ENCODE measurements at places on chromosomes 4 and X. TPM values are rescaled to one million over a fixed set of nuclear protein-coding genes. Genes with fewer than 3 reads are reported as not detected.

GRCh38 chr4:15381806-15382338 lies 46.0 kb upstream of the C1QTNF7 start:
- DNase-seq = no peak

- peak; percentile 57 for DNase-seq
Measured at GRCh38 chr4:40842725-40843423, 93.1 kb downstream of the NSUN7 start.

DNA sequence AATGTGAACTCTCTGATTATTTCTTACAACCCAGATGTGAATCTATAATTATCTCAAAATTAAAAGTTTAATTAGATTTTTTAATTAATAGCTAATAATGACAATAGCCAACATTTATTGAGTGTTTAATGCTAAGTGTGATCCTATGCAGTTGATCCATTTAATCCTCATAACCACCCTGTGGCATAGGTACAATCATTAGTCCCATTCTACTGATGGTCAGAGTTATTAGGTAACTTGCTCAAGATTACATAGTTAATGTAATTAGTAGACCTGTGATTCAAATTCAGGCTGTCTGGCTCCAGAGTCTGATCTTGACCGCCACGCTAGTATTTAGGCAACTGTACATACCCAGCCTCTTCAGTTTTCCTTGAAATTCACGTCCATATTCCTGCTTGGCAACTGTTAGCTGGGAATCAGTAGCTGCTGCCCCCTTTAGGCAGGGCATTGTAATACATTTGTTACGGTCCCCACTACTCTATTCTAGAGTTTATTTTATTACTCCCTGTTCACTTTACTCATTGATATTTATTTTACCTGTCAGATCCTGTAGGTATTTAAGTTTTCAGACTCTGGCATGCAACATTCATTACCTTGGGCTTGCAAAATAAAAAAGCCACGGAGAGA lies 20.6 kb upstream of the TEC start:
- peak; percentile 65 for DNase-seq

Gene BANK1
- 0.75 TPM for total RNA-seq

Gene PRKG2
- 1.8 TPM for total RNA-seq

Gene C4orf36
- 2.2 TPM for total RNA-seq

Gene KLF8
- total RNA-seq = 53.7 TPM

- DNase-seq = no peak
Measured at GRCh38 chr4:145984563-145984962, 45.9 kb upstream of the ZNF827 start.

DNA sequence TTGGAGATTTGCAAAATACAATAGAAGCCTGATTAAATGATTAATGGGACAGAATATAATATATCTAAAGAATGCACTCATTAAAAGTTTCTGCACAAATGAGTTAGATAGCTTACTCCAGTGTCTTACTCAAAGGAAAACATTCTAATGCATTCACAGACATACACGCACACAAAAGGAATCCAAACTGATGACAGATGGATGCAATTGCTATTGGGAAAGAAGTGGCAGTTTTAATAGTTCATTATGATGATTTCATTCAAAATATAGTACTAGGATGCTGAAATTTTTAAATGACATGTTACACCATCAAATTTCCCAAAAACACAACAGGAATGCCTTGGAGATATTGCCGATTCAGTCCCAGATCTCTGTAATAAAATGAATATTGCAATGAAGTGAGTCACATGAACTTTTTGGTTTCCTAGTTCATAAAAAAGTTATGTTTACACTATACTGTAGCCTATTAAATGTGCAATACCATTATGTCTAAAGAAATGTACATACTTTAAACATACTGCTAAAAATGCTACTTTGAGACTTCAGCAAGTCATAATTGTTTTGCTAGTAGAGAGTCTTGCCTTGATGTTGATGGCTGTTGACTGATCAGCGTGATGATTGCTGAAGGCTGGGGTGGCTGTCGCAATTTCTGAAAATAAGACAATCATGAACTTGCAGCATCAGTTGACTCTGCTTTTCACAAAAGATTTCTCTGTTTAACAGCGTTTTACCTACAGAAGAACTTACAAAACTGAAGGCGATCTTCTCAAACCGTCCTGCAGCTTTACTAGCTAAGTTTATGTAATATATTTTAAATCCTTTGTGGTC lies 45.6 kb downstream of the BBS12 start:
- no peak for DNase-seq

DNA sequence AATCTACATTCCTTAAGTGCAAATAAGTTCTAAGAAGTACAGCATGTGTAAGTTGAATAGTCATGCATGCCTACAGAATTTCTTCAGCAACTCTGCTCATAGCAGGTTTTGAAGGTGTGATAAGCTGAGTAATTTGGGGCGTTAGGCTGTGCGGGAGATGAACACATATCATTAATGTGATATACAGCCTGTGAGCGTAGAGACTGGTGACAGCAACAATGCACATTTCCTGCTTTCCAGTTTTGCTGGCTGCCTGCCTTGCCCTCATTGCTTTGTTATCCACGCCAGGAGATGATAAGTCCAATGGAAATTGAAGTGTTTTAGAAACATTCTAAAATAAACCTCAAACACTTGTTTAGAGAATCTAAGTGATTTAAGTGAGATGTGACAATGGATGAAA lies 1709.4 kb downstream of the ARAP2 start:
- DNase-seq = no peak

GRCh38 chrX:85037114-85037513 lies 33.4 kb downstream of the APOOL start:
- DNase-seq = no peak

Gene YY2
- 1.4 TPM for total RNA-seq

- DNase-seq = peak; percentile 51
Measured at GRCh38 chr4:99816545-99817308, at the start of gene DAPP1. TSS of gene DAPP1 (plus strand) at chr4:99816827. CDS start at chr4:99816914, 87 bp downstream.

DNA sequence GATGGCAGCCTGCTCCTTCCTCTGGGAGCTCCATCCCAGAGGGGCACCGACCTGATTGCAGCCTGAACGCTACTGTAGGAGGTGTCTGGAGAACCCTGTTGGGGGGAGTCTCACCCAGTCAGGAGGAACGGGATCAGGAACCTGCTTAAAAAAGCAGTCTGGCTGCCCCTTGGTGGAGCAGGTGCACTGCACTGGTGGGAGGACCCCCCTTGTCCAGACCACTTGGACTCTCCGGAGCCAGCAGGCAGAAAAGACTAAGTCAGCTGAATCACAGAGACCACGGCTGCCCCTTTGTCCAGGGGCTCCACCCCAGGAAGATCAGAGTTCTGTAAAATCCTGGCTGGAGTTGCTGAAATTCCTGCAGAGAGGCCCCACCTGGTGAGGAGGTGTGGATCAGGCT lies 67.3 kb upstream of the MAGEB18 start:
- no peak for DNase-seq

DNA sequence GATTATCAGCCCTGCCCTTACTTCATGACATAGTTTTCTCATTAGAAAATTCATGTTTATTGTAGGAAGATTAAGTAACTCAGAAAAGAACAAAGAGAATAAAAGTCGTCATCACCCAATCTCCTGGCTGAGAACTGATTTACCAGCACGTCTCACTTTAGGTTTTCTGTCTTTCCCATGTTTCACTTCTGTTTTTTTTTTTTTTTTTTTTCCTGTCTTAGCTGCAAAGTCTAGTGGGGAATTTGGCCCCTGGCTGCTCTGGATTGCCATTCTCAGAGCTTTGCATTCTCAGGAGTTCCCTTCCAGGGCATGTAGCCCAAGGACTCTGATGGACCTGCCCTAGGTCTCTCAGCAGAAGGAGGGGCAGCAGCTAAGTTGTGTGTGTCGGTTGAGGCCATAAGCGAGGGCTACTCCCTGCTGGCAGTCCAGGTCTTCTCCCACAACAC lies 57.8 kb downstream of the TMEM131L start:
- DNase-seq = peak; percentile 65

GRCh38 chrX:39759526-39760224 lies 338.1 kb downstream of the BCOR start:
- peak; percentile 77 for DNase-seq

Gene GPM6B
- total RNA-seq = 26.2 TPM

DNA sequence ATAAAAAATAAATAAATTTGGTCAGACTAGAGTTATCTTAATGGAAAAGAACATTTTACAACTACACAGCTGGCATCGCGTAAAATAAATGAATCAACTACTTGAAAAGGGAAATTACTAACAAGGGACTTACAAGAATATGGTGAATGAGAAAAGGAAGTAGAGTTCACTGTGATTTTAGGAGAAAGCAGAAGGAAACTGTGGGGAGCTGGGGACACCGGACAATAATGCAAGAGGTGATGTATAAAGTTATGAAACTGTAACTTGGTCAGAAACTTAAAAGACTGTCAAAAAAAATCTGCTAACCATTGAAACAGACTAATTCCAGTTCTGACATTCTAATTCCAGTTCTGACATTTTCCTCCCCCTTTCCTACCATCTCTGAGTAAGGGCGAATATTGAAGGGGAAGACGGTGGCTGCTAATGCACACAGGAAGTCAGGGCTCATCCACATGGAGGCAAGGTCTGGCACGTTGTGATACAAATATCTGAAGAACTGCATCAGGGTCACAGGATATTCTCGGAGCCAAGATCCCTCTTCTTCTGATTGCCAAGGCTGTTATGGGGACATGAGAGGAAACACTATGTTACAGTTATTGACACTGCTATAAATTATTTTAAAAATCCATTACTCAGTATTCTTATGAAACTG lies 170.5 kb downstream of the CDS1 start:
- DNase-seq = no peak

Gene IRF2
- 24.6 TPM for total RNA-seq

- no peak for DNase-seq
Measured at GRCh38 chr4:103497692-103498091, 222.1 kb downstream of the TACR3 start.

DNA sequence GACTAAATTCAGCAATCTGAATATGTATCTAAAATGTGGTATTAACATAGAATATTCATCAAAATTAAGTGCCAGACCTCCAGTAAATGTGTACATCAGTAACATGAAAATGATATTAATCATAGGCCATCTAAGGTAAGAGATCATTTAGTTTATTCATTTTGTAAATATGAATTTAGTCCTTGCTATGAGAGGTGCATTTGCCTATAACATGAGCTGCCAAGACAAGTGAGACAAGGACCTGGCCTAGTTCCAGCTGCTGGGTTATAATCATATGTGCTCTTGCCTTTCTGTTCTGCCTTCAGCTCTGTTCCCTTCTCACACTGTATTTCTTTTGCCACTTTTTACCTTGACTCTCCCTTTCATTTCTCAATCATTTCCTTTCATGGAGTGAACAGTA lies 160.0 kb downstream of the STIM2 start:
- no peak for DNase-seq

DNA sequence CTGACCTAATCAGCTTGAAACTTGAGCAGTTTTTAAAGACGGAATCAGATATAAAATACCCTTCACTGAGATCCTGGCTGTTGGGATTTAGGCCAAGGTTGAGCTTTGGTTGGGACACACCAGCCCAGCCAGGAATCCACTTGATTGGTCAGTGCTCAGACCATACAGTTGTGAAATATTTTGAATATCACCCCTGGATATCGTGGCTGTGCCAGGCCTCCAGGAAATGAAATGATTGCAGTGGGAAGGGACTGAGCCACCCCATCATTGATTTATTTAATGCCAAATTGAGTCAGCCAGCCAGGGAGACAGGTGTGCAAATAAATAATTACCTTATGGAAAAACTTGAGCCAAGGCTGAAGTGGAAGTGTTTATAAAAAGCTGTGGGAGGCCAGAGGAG lies 128.4 kb upstream of the SCML1 start:
- no peak for DNase-seq
